ENCODE measurements at places on chromosomes 2 and 18.

DNA sequence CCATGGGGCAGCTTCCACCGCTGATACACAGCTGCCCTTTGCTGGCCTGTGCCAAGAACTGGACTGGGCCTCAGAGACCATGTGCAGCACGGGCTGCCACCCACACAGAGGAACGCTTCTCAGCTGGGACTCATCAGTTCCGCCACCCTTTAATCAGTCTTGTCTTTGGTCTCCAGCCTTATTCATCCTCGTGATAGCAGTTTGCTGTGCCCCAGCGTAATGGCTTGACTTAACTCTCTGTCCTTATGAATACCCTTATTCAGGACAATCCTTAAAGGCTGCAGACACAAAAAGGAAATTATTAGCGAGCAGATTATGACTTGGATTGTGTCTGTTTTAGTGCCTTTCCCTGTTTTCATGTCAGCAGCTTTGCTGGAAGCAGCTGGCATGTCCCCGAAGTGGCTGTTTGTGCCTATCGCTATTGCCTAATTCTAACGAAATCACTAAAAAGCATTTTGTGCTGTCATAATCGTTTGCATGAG, 108.9 kb upstream of the DAPL1 start:
- no peak for DNase-seq

GRCh38 chr2:80361904-80362303, 57.4 kb upstream of the LRRTM1 start:
- no peak for DNase-seq

DNA sequence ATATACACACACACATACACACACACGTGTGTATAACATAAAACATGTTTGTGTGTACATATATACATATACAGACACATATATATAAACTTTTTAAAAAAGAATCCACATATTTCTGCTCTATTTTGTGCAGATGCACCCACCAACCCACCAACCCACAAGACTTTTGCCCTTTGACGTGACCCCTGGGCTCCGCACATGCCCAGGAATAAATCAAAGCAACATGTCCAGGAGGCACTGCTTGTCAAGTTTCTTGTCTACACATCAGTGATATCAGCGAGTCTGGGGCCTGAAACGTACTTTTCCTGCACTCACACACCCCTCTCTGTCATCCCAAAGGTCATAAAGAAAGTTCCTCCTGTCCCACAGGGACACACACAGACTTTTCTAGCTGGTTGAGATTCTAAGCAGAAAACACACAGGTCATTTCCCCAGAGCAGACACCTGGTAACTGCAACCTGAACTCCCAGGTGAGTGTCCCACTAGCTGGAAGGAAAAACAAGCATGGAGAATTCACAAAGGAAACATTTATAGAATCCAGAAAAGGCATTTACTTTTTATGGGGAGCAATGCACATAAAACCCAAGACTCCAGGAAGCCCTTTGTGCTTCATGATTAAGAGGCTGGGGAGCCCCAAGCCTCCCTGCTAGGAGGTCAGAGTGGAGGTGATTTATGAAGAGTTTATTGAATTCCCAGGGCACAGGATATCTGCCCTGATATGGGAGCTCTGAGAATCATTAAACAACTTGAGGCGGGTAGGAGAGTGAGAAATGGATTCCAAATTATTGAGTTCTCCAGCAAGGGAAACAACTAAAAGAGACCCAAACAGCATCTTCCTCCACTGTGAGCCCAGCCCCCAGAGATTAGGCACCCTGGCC, 211.6 kb downstream of the MGAT5 start:
- no peak for DNase-seq

DNA sequence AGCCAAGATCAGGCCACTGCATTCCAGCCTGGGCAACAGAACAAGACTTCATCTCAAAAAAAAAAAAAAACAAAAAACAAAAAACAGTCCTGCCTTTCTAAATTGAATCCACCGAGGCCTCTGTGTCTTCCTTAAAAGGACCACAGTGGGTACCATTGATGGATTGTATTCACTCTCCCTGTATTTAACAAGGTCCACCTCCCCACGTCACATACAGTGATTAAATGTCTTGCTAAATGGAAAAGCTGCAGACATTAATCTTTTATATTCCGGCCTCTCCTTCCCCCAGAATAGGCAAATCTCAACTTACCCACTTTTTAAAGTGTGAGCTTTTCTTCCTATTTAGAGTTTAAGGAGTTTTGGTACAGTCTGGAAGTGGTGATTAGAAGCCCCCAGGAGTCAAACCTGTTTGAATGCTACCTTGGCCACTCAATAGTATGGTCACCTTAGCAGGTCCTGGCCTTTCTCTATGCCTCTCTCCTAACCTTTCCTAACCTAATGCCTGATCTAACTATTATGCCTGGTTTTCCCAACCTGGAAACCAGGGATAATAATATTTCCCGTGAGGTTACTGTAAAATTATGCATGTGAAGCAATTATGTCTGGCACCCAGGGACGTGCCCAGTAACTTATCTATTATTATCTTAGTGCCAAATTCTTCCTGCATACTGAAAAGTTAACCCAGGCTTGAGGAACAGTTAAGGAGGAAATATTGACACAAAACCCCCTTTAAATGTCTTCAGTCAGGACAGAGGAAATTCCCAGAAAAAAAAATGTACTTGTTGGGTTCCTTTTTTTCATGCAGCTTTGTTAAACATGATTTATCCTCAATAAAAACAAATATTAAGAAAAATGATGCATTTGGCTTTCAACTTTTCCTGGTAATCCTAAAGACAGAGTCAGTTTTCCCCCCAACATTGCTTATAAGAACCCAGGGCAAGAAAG, 3.1 kb downstream of the NFE2L2 start:
- DNase-seq: no peak

- DNase-seq: no peak
These were observed 28.0 kb upstream of the ZNF236 start for GRCh38 chr18:76794326-76794725.

- no peak for DNase-seq
These were observed 5.0 kb downstream of the BIN1 start for GRCh38 chr2:127101756-127102477.

- DNase-seq: peak; percentile 11
These were observed 144.5 kb downstream of the EXOC6B start for GRCh38 chr2:72681016-72681995.

- DNase-seq: no peak
These were observed 14.9 kb downstream of the KIAA1328 start for GRCh38 chr18:36843784-36844183.

DNA sequence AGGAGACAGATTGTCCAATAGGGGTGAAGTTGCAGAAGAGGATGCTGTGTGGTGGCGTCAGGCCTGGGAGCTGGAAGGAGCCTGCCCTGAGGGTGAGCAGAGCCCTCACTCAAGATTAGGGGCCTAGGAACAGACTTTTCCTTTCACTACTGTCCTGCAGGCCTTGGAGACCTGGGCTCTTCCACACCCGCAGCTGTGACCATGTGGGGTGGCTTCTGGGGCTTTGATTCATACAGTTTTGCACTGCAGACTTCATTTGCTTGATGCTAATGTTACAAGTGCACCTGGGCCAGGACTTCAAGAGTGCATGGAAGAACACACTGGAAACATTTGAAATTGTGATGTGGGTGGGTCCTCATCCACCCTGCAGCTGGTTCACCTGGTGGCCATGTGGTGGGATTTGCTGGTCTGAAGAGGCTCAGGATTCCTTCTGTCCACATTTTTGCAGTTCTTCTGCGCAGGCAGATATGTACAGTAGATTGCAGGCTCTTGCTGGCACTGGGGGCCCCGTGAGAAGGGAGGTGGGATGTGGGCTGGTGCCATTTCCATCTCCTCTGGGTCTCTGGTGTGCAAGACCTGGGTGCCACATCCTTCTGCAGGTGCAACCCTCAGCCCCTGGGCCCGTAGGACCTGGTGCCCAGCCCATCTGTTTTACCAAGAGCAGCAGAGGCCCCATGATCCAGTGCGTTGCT, 9.9 kb downstream of the GLI2 start:
- no peak for DNase-seq

- peak; percentile 91 for DNase-seq
These were observed 123.3 kb downstream of the LTBP1 start for GRCh38 chr2:33069894-33070651.

DNA sequence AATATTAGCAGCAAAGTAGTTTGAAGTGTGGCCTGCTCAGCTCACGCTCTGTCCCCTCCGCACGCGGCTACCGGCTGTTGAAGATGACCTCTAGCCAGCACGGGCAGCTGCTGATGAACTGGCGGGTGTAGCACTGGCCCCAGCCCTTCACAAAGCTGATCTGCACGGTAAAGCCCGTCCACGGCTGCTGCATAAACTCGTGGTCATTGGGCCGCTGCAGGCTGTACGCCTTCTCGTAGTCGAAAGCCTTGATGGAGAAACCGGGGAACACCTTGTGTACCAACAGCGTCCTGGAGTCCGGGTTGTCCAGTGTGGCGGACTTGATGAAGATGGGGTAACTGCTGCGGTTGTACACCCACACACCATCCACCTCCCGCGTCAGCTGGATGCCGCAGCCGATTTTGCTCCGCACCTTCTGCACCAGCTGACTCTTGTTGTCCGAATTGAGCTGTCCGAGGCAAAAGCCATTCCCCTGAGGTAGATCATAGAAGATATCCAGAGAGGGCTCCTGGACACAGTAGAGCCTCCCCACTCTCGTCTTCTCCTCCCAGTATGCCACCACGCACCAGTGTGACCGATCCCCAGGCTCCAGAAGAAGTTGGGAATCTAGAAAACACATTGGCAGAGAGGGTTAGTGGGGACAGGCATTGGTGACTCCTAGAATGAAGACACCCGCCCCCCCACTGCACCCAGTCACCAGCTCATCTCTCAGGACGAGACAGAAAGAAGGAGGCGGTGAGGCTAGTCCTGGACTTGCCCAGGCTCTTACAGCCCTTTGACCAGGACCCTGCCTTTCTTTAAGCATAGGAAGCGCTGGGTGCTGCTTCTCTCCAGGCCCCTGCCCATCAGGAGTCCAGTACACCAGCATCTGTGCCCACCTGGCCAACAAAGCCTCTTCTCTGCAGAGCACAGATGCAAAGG, 29.2 kb downstream of the SMAD7 start:
- no peak for DNase-seq

GRCh38 chr2:241279828-241280227, 35.6 kb downstream of the HDLBP start:
- no peak for DNase-seq

GRCh38 chr2:237629188-237629534, 1.8 kb downstream of the LRRFIP1 start:
- no peak for DNase-seq

- DNase-seq: no peak
These were observed 125.3 kb upstream of the SLC39A10 start for GRCh38 chr2:195531754-195532153.

DNA sequence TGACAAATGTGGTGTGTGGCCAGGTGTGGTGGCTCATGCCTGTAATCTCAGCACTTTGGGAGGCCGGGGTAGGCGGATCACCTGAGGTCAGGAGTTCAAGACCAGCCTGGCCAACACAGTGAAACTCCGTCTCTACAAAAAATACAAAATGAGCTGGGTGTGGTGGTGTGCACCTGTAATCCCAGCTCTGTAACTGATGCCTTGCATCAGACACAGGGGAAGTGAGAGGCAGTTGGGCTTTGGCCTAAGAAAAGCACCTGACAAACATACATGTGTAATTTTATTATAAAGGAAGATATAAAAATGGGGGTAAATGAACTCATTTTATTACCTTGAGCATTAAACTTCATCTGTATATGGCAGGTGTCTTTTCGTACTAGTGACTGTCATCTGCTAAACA, 66.7 kb upstream of the FAM136A start:
- DNase-seq: no peak

- DNase-seq: no peak
These were observed 35.7 kb downstream of the ACVR1C start for GRCh38 chr2:157592948-157593347.

GRCh38 chr2:105849431-105850179, 104.9 kb downstream of the NCK2 start:
- DNase-seq: no peak
